K562 (cell line): ENCODE measurements at places on chromosomes 3 and 15. TPM values are rescaled to one million over a fixed set of nuclear protein-coding genes. Genes with fewer than 3 reads are reported as not detected.

PLSCR5 gene
- total RNA-seq, result not detected in 2 replicates

GPR160 gene
- total RNA-seq, result 5.0 and 6.6 TPM in 2 replicates

SERINC4 gene
- 0.16 and 0.22 TPM in 2 replicates for total RNA-seq

LRRN1 gene
- 0.11 and 0.25 TPM in 2 replicates for total RNA-seq

GREM1 gene
- 0.20 and 0.34 TPM in 2 replicates for total RNA-seq
